ENCODE measurements at places on chromosomes 2 and 18.

GRCh38 chr2:68853915-68854314 is 17.3 kb downstream of the BMP10 start:
- no peak for DNase-seq

DNA sequence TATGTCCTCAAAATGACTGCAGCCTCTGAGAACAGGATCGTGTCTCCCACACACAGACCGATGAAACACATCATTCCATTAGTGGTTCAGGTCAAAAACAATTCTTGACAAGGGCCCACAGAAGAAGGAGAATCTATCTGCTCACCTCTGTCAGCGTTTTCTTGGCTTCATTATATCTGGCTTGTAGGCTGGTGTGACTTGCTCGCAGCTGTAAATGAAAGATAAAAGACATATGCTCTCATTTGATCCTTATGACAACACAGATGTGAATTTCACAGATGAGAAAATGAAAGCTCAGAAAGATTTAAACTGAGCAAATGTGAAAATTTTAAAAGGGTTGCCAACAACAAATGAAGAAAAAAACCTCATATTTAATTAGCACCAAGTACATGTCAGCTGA is 61.6 kb downstream of the CCDC93 start:
- DNase-seq, result no peak

- no peak for DNase-seq
Measured at GRCh38 chr2:1052771-1053191, 102.1 kb downstream of the SNTG2 start.

- DNase-seq, result no peak
Measured at GRCh38 chr2:109141006-109141600, 12.1 kb downstream of the SH3RF3 start.

DNA sequence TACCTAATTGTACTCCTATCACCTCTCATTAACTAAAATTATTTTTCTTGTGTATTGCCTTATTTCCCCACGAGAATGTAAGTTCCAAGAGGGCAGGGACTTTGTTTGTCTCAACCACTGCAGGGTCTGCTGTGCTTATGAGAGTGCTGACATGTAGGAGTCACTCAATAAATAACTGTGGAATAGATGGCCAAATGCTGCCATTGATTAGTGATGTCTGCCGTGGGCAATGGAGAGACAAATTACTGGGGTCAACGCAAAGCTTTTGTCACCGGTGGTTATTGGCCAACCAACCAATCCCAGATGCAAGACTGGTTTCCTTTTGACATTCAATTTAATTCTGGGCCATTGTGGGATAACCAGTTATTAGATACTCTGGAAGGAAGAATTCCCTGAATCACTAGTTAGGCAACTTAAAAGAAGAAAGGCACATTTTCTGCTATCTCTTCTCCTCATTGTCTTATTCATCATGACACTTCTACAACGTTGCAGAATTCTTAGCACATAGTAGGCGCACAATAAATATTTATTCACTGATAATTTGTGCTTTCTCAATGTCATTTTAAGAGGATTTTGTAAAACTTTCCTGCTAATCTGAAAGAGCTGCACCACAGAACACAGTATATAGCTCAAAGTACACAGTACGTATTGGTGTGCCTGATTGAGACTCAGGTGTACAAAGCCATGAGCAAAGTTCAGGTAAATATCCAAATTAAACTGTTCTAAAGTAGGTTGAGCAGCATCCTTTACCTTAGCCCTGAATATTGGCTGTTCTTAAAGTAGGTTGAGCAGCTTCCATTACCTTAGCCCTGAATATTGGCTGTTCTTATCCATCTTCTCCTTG is 95.9 kb downstream of the ACTR3 start:
- DNase-seq, result no peak

DNA sequence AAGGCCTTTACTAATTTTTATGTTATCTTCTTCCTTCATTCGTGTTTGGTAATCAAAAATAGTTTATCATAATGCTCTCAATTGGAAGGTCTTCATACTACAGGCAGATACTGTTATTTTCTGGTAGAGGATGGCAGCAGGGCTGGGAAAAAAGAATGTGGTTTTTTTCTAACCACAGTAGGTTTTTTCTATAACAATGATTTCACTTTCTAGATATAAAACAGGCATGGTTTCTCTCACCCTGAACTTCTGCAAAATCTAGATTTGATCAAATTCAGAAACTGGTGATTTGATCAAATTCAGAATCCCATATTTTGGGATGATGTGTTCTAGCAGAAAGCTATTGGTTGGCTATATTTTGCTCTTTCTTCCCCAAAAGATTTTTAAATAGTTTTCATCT is 27.6 kb downstream of the BCL11A start:
- no peak for DNase-seq

DNA sequence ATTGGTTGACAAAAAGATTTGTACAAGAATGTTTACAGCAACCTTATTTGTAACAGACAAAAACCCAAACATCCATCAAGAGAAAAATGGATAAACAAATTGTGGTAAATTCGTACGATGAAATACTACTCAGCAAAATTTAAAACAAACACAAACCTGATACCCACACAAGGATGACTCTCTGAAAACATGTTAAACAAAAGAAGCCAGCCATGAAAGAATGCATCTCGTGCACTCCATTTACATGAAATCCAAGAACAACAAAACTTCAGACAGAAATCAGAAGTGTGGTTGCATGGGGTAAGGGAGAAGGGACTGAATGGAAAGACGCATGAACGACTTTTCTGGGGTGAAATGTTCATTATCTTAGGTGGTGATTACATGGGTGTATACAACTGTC is 93.4 kb downstream of the SLC25A12 start:
- no peak for DNase-seq

- no peak for DNase-seq
Measured at GRCh38 chr2:4745056-4745991, 946.9 kb upstream of the SOX11 start.

DNA sequence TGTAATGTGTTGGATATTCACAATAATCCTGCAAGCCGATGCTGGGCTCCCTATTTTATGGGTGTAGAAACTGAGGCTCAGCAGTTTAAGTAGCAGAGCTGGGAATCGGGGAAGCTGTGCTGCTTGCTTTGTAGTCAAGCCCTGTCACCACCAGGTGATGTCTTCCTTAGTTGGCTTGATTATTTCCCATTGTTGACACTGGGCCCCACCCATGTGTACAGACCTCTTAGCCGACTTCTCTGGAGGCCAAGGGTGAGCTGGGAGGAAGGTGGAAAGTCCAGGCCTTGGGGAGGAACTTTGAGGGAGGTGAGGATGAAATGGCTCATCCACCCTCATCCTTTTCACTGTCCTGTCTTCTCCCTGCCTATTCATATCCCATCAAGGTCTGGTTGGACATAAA is 60.0 kb downstream of the CAPN13 start:
- no peak for DNase-seq

- DNase-seq, result peak; percentile 48
Measured at GRCh38 chr2:155377266-155377680, 678.8 kb downstream of the KCNJ3 start.

DNA sequence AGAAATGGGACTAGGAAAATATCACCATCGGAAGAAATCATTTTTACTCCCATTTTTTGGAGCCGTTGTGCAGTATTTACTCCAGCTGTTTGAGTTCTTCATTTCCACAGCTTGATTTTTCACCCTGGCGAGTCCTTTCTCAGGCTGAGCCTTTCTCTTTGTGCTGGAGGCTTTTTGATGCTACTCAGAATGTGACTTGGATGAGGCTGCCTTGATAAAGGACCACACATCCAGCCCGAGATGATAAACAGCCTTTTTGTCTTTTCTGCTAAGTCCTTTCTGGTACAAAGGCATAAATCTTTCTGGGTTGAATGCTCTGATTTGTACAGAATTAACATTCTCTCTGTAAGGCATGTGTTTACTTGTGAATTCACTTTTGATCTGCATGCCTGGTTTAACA is 17.6 kb upstream of the CTDP1 start:
- DNase-seq, result no peak

- DNase-seq, result no peak
Measured at GRCh38 chr2:96175951-96176350, 30.7 kb upstream of the DUSP2 start.

GRCh38 chr2:130987519-130988425 is 105.5 kb downstream of the FAM168B start:
- no peak for DNase-seq

DNA sequence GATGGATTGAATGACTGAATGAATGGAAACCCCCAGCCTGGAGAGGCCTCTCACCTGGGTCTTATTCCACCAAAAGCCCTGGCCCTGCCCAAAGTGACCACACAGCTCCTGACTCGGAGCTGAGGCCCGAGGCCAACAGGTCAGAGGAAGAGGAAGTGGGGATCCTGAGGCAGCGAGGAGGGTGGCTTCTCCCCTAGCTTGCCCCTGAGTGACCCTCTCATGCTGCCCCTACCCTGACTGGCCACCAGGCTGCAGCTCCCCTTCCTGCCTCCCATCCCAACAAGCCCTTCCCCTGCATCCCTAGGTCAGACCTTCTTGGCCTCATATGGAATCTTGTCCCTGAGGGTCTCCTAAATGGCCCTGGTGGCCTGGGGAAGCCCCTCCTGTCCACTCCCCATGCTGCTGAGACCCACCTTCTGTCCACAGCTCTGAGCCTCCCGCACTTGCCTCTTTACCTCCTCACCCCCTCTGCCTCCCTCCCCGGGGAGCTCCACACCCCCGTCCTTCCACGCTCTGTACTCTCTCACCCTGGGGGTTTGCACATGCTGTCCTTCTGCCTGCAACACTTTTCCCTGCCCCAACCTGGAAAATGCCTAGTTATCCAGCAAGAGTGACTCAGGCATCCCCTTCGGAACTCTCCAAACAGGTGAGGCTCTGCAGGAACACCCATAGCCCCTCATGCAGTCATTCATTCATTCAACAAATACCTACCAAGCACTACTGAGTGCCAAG is 134.8 kb upstream of the HDAC4 start:
- no peak for DNase-seq
